ENCODE measurements at places on chromosomes 4 and X. TPM values are rescaled to one million over a fixed set of nuclear protein-coding genes. Genes with fewer than 3 reads are reported as not detected.

The CFAP47 gene
- 5.3 TPM for total RNA-seq

The PPARGC1A gene
- total RNA-seq, result 4.5 TPM

The WDFY3 gene
- total RNA-seq, result 119 TPM

The PNMA5 gene
- total RNA-seq, result 2.4 TPM

The ZNF157 gene
- total RNA-seq, result 4.9 TPM

The FNIP2 gene
- total RNA-seq, result 63.2 TPM

The POU3F4 gene
- 16.3 TPM for total RNA-seq

The PLXNB3 gene
- 0.82 TPM for total RNA-seq

The ZNF674 gene
- total RNA-seq, result 14.3 TPM

The HSFX1 gene
- total RNA-seq, result 1.2 TPM

The GPR34 gene
- 7.3 TPM for total RNA-seq

The HSFX3 gene
- not detected for total RNA-seq
